Activated CD4-positive, alpha-beta T cell treated with anti-CD3 and anti-CD28 coated beads, Interleukin-2, Interleukin-4, amounts not matched to agents 100 ng/mL and 50 ng/mL, durations not matched to agents 16 hours and 8 hours (primary cell): ENCODE measurements at places on chromosomes 16 and 17.

- DNase-seq = no peak
Observed at GRCh38 chr17:12522336-12522735, 143.4 kb upstream of the MYOCD start.

GRCh38 chr16:50643192-50643591 lies 37.9 kb downstream of the SNX20 start:
- DNase-seq = no peak

- DNase-seq = no peak
Observed at GRCh38 chr16:88789594-88789993, 4.6 kb upstream of the PIEZO1 start.

GRCh38 chr17:3877220-3877619 lies 15.6 kb downstream of the CAMKK1 start:
- no peak for DNase-seq

DNA sequence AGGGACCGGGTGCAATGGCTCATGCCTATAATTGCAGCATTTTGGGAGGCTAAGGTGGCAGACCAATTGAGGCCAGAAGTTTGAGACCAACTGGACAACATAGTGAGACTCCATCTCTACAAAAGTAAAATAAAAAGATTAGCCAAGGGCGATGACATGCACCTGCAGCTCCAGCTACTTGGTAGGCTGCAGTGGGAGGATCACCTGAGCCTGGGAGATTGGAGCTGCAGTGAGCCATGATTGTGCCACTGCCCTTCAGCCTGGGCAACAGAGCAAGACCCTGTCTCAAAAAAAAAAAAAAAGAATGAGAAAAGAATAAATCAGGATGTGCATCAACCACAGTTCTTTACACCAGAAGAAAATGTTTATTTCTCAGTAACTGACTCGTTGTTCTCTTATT lies 76.0 kb downstream of the CACNG3 start:
- DNase-seq = no peak

DNA sequence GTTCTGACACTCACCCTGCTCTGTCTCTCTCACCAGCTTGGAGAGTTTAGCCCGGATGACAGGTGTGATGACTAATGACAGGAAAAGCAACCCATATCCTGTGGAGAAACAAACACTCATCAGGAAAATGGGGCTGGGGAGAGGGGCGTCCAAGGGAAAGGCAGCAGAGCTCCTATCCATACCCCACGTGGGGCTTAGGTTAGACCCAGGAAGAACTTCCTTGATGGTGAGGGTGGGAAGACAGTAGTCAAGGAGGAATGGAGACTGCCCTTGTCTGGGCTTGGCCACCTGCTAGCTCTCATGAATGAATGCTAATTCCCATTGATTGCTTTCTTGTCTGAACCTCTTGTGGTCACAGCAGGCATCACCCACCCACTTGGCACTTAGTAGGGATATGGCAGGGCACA lies 3.8 kb downstream of the SLC46A1 start:
- no peak for DNase-seq

- DNase-seq = no peak
Observed at GRCh38 chr17:21163101-21163500, 36.3 kb downstream of the DHRS7B start.

DNA sequence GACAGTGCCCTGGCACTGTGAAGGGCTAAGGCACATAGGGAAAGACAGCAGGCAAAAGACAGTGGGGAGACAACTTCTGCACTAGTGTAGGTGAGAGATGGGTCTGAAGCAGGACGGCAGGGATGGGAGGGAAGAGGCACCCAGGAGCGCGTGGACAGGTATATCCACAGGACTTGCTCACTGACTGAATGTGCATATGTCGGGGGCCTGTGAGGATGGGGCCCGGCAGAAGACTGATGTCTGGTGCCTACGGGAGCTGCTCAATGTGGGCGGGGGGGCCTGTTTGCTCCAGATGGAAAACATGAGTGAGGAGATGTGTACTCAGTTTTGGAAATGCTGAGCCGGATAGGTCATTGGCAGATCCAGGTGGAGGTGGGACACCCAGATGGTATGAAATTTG lies 47.3 kb upstream of the PMFBP1 start:
- no peak for DNase-seq

GRCh38 chr16:64084706-64085105 lies 1037.2 kb downstream of the CDH11 start:
- DNase-seq = no peak

DNA sequence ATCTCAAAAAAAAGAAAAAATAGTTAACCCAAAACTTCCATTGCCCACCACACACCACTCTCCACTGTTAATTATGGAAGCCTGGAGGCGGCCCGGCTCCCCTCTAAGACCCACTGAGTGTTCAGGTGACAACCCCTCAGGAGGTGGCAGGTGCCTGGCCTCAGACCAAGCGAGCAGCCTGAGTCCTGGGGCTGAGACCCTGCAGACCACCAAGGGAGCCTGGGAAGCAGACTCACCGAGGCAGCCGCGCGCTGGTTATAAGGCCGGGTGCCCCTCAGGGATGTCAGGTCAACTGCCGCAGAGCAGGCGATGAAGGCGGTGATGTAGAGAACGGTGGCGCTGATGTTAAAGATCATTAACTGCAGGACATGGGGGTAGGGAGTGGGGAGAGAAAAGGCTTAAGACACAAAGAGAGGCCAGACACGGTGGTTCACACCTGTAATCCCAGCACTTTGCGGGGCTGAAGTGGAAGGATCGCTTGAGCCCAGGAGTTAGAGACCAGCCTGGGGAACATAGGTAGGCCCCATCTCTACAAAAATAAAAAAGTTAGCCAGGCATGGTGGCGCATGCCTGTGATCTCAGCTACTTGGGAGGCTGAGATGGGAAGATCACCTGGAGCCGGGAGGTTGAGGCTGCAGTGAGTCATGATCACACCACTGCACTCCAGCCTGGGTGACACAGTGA lies 13.3 kb downstream of the ARL2BP start:
- DNase-seq = no peak

GRCh38 chr16:50035468-50035992 lies 10.5 kb downstream of the CNEP1R1 start:
- no peak for DNase-seq

DNA sequence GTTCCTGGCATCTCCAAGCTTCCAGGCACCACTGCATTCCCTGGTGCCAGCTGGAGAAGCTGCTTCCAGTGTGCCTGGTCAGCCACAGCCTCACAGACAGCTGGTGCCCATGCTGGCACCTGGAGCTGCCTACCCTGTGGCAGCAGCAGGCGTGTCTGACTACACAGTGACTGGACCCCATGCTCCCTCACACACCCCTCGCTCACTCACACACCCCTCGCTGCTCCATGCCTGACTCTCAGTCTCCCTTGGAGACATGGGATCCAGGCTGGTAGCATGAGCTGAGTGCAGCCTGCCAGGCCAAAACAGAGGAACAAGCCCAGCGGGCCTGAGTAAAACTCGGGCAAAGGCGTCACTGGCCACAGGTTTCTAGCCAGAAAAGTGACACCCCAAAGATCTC lies 59.1 kb upstream of the SMIM36 start:
- no peak for DNase-seq

GRCh38 chr17:21096874-21097273 lies 29.9 kb upstream of the DHRS7B start:
- DNase-seq = no peak

DNA sequence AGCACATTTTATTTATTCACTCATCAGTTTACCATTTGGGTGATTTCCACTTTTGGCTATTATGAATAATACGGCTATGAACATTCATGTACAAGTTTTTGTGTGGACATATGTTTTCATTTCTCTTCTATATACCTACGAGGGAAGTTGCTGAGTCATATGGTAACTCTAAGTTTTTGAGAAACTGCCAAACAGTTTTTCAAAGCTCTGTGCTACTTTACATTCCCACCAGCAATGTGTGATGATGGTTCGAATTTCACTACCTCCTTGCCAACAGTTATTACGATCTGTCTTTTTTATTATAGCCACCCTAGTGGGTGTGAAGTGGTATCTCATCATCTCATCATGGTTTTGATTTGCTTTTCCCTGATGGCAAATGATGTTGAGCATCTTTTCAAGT lies 63.7 kb upstream of the MRTFB start:
- DNase-seq = peak; percentile 34

GRCh38 chr16:4372578-4373355 lies 1.1 kb downstream of the VASN start:
- DNase-seq = no peak

DNA sequence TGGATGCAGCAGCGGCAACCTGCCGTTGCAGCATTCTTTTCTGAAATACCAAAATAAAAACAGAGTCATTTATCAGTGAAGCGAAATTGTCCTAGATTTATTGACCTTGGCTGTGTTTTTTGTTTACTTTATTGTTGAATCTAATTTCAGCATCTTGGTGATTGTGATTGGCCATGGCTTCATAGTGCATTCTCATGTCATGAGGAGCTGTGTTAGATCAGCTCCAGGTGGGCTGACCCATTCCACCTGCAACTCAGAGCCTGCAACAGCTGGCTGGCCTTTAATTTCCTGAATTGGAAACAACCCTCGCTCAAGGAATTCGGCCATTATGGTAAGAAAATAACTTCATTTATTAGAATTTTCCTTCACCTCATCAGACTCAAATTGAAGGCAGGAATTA lies 16.4 kb downstream of the KRT24 start:
- DNase-seq = no peak

DNA sequence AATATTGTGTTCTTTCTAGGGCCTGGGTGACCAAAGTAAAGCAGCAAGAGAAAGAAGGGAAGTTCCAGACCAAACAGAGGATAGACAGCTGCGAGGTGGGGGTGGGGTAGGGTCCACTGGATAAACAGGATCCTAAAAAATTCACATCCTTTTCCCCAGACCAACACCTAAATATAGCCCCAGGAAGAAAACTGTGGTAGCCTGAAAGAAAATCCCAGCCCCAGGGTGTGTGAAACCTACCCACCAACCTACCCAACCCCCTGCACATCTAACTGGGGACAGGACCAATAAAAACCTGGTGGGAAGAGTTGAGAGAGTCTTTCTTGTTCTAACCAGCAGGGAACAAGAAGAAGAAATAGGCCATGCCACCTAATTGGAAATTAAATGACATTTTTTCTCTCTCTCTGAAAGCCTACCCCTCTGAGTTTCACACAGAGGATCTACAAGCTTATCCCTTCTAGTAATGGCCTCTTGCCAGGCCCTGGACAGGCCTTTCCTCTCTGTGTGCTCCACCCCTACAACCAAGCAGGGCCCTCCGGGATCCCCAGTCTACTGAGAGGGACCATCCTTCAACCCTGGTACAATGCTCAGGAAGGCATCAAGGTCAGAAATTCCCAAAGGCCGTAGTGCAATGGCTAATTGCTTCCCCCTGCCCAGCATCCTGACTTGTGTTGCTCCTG lies 12.0 kb downstream of the MYO18A start:
- no peak for DNase-seq
